ENCODE measurements at places on chromosomes 16 and 17.

GRCh38 chr16:85637061-85637807 lies 24.1 kb downstream of the GSE1 start:
- no peak for DNase-seq

- no peak for DNase-seq
Observed at GRCh38 chr17:70897446-70897845, 728.1 kb downstream of the KCNJ2 start.

- DNase-seq, result no peak
Observed at GRCh38 chr16:65333283-65333682, 211.4 kb upstream of the CDH11 start.

- DNase-seq, result no peak
Observed at GRCh38 chr17:46028374-46028773, 29.3 kb downstream of the STH start.

- peak; percentile 2 for DNase-seq
Observed at GRCh38 chr16:81713295-81713772, 65.8 kb upstream of the PLCG2 start.

DNA sequence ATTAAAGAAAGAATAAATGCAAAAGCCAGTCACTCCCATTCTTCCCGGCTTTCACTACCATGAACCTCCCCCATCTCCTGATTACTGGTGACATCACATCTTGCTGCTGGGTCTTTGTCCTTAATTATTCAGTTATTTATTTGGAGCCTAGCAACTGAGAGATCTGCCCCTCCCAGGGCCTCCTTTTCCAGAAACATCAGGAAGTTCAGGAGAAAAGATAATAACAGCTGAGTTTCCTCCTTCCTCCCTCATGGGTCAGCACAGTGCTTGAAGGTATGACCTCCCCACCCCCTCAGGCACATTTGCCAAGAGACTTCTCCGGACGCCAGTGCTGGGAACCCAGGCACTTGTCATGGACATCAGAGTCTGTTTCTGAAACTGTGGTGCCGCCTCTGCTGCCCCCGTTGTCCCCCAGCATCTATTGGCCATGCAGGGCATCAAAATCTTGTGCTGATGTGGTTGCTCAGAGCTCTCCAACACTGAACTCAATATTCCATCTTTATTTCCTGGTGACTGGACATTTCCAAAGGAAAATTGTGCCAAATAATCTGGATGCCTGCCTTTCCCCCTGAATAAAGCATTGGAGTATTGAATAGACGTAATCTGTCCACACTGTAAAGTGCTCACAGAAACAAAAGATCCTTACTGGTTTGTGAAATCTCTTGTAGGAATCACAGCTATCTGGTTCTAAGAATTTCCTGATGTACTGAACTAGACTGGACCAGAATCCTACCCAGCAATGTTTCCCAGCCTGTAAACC lies 71.8 kb downstream of the ZNF18 start:
- DNase-seq, result no peak

DNA sequence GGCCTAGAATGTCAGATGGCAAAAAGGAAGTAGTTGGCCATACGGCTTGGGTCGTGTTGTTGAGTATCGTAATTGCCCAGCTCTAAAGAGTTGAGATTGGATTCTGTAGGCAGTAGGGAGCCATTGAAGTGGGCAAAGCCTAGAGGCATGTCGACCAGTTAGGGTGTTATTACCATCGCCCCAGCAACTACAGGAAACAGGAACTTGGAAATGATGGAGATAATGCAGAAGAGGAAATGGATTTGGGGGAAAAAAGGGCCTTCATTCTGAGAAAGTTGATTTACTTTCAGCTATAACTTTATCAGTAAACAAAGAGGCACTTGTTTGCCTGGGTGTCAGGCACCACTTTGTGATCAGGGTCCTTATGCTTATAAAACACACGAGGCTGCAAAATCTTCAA lies 52.6 kb downstream of the COX10 start:
- DNase-seq, result no peak

DNA sequence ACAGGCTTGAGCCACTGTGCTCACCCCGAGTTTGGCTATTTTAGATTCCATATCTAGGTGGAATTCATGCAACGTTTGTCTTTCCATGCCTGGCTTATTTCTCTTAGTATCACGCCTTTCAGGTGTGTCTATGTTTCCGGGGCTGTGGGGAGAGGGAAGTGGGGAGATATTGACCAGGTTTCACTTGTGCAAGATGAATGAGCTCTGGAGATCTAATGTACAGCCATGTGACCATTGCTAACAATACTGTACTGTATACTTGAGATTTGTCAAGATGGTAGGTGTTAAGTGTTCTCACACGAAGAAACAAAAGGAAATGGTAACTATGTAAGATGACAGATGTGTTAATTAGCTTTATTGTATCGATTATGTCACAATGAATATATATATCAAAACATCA lies 199.6 kb downstream of the SHISA9 start:
- no peak for DNase-seq

DNA sequence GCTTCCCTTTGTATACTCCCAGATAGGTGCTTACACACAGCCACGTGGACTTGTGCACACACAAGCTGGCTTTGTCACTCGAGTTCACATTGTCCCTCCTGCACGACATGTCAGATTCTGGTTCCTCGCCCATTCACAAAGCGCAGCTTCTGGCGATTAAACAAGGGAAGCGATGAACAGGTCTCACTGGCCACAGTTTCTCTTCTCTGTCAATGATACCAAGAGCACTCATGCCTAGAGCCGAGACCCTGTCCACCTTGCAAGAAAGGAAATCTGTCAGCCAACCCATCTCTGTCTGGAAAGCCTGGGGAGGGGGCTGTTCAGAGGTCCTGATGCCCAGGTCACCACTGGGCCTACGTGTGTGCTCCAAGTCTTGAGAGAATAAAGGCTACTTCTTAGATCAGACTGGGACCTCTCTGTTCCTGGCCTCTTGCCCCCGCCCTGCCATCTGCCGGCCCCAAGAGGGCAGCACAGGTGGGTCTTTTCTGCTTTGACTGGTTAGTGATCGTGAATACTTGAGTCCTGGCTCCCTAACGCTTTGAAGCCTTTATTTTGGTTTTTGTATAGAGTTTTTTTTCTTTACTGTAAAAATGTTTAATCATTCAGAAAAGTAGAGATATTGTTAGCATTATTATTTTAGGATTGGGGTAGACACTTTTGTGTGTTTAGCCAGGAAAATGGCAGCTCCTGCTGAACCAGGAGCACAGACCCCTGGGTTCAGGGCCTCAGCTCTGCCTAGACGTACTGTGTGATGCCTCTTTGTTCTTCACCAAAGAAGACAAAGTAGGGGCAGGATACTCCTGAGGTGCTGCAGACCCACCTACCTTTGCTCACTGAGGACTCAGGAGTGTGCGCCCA lies 104.7 kb downstream of the MRM1 start:
- peak; percentile 79 for DNase-seq

GRCh38 chr17:3947318-3947810 lies 16.9 kb downstream of the ATP2A3 start:
- no peak for DNase-seq

GRCh38 chr17:4837471-4838308 lies 4.5 kb downstream of the MINK1 start:
- no peak for DNase-seq

DNA sequence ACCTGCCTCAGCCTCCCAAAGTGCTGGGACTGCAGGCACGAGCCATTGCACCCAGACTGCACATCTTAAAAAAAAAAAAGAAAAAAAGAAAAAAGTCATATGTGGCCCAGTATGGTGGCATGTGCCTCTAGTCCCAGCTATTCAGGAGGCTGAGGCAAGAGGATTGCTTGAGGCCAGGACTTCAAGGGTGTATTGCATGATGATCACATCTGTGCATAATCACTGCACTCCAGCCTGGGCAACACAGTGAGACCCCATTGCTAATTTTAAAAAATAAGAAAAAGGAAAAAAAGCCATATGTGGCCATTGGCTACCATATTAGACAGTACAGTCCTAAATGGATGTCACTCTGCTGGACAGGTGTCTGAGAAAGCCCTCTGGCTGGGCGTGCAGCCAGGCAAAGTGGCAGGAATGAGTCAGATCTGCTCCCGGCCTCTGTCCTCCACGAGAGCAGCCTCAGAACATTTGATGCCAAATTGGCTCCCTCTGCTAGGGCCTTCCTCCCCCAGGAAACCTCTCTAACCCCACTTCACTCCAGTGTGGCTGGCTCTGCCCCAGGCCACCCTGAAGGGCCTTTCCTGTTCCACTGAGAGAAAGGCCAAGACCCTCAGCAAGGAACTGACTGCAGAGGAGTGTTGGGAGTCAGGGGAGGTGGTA lies 14.7 kb downstream of the CA7 start:
- no peak for DNase-seq

GRCh38 chr17:61815863-61816503 lies 47.3 kb downstream of the BRIP1 start:
- peak; percentile 38 for DNase-seq
